Eye (tissue), 1 donor: ENCODE measurements at places on chromosomes 4 and X.

DNA sequence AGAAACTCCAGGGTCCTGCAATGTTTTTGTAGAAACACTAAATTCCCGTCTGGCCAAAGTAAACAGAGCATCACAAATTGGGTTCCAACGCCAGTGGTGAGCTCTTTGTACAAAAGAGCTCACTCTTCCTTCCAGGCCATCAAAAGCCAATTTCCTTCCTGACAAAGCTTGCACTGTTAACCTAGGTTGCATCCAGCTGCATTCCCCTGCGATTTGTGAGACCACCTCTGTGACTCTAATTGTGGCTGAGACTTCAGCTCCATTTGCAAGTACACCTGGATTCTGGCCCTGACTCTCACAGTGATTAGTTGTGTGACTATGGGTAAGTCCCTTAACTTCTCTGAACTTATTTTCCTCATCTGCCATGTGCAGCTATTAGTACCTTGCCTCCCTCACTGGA lies 212.5 kb upstream of the CXorf66 start:
- DNase-seq: no peak

GRCh38 chrX:119055687-119056086 lies 17.1 kb upstream of the CT47C1 start:
- DNase-seq: peak; percentile 51

GRCh38 chrX:39845233-39845632 lies 252.5 kb downstream of the BCOR start:
- no peak for DNase-seq

DNA sequence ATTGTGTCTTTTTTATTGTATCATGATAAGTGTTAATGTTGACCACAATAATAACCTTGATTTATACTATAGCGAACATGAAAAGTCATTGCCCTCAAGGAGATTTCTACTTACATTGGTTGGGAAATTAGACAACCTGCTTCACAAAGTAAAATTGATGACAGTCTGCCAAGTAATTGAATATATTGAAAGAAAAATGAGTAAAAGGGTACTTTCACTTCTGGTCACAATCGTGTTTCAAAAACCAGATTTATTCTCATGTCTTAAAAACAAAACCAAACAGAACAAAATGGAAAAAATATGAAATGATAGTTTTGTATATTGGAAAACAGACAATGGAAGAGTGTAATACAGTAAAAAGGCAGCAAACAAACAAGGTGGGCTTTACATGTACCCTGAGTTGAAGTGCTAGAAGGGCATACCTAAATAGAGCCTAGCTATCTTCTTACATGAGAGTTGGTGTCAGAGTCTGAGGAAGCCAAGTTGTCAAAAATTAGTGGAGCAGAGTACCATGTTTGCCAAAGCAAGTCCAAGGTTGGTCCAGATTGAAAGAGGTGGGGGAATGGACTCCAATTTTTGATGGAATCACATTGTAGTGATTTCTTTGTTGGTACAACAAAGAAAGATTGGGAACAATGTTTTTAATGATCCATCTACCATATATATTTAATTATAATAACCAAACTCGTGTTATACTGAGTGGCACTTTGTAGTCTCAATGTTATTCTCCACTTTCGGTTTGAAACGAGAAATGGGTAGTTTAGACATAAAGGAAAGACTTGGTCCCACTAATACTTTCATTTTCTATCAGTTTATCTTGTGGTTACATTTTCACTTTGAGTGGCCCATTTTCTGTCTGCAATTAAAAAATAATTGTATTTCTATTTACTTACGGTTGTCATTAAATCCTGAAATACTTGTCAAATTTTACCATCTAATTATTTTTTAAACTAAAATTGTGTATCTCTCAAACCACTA lies 775.6 kb downstream of the STIM2 start:
- no peak for DNase-seq

DNA sequence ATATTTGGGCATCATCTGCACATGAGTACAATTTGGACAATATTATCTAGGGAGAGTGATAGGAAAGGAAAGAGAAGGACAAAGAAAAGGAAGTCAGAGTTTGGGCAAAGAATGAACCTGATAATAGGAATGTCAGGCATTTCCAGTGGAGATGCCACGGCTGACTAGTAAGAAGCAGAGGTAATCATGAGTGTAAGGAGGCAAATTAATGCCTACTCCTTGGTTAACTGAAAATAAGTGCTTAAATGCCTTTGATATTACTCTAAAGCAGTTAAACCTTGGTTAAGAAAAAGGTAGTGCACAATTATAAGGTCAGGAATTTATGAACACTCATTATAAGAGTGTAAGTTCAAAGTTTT lies 99.2 kb upstream of the DDIT4L start:
- no peak for DNase-seq

GRCh38 chr4:127686658-127687057 lies 43.5 kb upstream of the SLC25A31 start:
- DNase-seq: no peak

GRCh38 chr4:75034523-75034922 lies 101.6 kb downstream of the PARM1 start:
- DNase-seq: peak; percentile 45

- DNase-seq: no peak
Measured at GRCh38 chr4:88857588-88857987, 160.0 kb upstream of the NAP1L5 start.

- no peak for DNase-seq
Measured at GRCh38 chr4:37236165-37236564, 8.4 kb upstream of the NWD2 start.
